Fibroblast of lung (primary cell): ENCODE measurements at places on chromosomes 5 and 9. TPM values are rescaled to one million over a fixed set of nuclear protein-coding genes. Genes with fewer than 3 reads are reported as not detected.

DNA sequence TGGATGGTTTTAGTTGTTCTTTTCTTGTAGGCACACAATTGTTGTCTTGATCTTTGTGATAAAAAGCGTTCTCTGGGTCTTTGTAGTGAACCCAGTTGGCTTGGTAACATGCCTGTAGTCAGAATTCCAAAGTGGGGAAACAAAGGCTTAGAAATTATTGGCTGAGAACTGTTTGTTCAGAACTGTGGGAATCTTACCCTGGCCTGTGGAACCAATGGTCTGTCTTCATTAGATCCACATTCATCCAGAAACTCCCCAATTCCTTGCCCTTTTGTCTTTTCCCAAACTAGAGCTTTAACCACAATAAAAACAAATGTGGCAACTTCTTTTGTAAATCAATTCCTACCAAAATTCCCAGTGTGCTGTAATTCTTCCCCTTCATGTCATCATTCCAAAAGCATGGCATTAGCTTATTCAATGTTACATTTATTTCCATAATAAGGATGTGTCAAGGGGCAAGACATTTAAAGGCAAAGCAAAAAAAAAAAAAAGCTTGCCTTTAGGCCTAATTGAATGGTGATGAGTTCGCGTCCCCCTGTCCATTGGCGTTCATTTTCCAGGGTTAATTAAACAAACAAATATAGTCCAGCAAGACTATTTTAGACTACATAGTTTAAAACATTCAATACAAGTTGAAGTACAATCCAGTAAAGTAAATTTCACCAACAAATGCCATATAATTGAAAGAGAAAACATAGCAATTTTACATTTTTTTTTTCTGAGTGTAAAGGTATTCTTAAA, 249.8 kb upstream of the ZNF608 start:
- H3K4me1 ChIP-seq = no peaks in the 10 kb centered on the region
- no peak overlapping the region for H3K4me3 ChIP-seq
- H3K27ac ChIP-seq = no peak overlapping the region
- DNase-seq = peak; percentile 28

ADAMTS6 gene
- 45.2 and 48.3 TPM in 2 replicates for total RNA-seq

DNA sequence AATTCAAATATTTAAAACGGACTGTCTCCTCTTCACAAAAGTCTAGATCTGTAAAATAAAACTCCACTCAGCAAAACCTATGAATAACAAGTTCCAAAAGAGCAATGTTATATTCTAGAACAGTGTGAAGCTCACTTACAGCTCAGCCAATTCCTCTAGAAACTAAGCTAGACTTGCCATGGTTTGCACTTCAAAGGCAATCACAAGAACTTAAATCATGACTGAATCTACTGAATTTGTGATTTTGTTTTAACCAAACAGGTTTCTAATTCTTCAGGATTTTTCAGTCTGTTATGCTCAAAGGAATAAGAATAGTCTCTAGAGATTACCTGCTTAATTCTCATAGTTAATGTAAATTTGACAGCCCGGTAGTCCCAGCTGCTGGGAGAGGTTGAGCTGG, 1.4 kb upstream of the PKD2L2 start:
- no peaks in the 10 kb centered on the region for H3K4me1 ChIP-seq
- H3K27me3 ChIP-seq = no peaks in the 10 kb centered on the region
- H3K36me3 ChIP-seq = no peaks in the 10 kb centered on the region

GRCh38 chr5:95486191-95486590, 68.6 kb downstream of the SKIC3 start:
- H3K4me3 ChIP-seq = no peak overlapping the region
- DNase-seq = no peak

DNA sequence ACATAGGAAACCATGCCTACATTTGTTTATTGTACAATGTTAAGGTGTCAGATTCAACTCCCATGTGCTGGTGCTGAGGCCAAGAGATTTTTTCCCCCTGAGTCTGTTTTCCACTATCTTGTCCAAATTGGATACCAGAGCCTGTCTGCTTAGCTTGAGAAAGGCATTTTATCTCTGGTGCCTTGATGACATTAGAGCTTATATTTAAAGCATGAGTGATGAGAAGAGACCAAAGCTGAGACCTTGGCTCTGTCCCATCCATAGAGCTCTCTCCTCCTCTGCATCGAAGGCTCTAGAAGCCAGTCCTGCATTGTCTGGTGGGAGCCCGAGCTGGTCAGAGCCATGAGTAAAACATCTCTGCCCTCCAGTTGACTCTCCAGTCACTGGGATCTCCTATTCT, 10.4 kb upstream of the PPP2CA start:
- no peak overlapping the region for H3K4me3 ChIP-seq
- H3K27me3 ChIP-seq = no peaks in the 10 kb centered on the region
- no peak for DNase-seq
- H3K36me3 ChIP-seq = no peaks in the 10 kb centered on the region
- H3K27ac ChIP-seq = no peak overlapping the region

DNA sequence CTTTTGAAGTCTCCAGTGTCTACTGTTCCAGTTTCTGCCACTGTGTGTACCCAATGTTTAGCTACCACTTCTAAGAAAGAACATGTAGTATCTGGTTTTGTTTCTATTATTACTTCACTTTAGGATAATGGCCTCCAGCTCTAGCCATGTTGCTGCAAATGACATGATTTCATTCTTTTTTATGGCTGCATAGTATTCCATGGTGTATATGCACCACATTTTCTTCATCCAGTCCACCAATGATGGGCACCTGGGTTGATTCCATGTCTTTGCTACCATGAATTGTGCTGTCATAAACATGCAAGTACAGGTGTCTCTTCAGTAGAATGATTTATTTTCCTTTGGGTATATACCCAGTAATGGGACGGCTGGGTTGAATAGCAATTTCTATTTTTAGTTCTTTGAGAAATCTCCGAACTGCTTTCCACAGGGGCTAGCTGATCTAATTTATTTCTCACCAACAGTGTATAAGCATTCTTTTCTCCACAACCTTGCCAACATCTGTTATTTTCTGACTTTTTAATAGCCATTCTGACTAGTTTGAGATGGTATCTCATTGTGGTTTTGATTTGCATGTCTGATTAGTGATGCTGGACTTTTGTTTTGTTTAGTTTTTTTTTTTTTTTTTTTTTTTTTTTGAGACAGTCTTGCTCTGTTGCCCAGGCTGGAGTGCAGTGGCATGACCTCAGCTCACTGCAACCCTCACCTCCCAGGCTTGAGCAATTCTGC, 68.9 kb downstream of the WDR41 start:
- no peaks in the 10 kb centered on the region for H3K27me3 ChIP-seq
- no peak overlapping the region for H3K27ac ChIP-seq
- H3K4me3 ChIP-seq = no peak overlapping the region
- no peaks in the 10 kb centered on the region for H3K36me3 ChIP-seq

DNA sequence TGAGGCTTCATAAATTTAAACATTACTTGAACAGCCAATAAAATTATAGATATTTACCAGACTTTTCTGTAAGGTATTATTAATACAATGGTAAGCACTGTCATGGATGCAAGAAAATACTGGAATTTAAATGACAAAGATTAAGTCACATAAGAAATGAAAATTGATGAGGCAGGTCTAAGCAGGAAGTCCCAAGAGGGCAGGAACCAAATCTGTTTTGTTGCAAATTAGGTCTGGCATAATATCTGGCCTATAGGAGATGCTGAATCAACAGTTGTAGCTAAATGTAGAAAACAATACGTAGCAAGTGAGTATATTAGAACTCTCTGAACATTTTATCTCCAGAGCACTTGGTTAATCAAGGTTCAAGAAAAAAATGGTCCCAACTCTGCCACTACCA, 142.5 kb downstream of the EBF1 start:
- no peak overlapping the region for H3K4me3 ChIP-seq
- H3K27me3 ChIP-seq = no peaks in the 10 kb centered on the region

PLAC8L1 gene
- not detected in 2 replicates for total RNA-seq

IFNA14 gene
- not detected in 2 replicates for total RNA-seq

DNA sequence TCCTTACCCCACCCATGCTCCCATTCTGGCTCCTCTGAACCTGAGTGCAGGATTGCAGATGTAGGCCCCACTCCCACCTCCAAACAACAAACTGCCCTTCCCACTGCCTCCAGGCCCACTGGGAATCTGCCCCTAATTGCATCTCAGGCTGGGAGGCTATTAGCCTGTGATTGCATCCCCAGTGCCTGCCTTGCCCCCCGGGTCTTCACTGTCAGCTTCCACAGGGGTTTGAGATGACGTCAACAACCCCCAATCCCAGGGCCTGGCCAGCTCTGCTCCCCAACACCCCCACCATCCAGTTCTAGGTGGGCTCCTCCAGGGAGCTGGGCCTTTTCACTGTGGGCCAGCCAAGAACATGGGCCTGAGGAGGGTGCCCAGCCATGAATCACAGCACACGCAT, 91.5 kb downstream of the PCDH1 start:
- H3K27ac ChIP-seq = no peak overlapping the region
- peaks cover 17% of the 10 kb centered on the region for H3K27me3 ChIP-seq
- no peak for DNase-seq
- H3K4me1 ChIP-seq = no peaks in the 10 kb centered on the region

DNA sequence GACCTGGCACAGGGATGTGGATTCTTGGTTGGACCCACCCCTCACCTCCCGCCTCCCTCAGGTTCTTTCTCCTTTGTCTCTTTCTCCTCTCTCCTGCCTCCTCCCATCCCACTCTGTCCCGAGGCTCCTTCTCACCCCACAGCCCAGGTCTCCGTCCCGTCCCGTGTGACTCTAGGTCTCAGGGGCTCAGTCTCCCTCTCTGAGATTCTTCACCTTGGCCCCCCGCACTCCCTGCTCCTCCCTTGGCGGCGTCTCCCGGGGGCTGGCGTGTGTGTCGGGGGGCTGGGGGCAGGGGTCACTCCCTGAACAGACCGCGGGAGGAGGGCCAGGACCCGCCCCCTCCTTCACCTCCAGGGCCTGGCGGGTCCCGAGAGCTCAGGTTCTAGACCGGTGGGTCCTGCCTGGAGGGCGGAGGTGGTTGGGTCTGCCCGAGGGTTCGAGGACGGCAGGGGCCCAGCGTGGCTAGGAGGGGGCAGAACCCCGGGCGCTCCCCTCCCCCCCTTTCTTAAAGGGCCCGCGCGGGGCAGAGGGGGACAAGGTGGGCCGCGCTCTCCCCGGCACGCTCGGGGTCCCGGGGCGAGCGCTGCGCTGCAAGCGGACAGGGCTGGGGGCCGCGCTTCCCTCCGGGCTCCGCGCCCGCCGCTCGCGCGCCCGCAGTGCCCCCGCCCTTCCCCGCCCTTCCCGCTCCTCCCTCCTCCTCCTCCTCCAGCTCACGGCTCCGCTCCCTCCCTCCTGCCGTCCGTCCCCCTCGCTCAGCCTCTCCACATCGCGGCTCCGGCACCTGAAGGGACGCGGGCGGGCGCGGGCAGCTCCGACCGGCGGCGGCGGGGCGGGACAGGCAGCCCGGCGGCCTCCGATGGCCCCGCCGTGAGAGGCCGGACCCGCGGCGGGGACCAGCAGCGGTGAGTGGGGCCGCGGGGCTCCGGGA, at the start of gene PSD2:
Gene PSD2, plus strand, starts transcription at position 735 of the 928 bp plus-strand sequence. CDS start 13,633 bp downstream, outside the sequence.
- H3K36me3 ChIP-seq = no peaks in the 10 kb centered on the region
- peak; percentile 16 for DNase-seq
- H3K27me3 ChIP-seq = peaks cover 49% of the 10 kb centered on the region

GRCh38 chr5:107531308-107531707, 139.4 kb downstream of the EFNA5 start:
- H3K4me1 ChIP-seq = no peaks in the 10 kb centered on the region
- no peak overlapping the region for H3K4me3 ChIP-seq
- H3K27me3 ChIP-seq = no peaks in the 10 kb centered on the region
- no peaks in the 10 kb centered on the region for H3K36me3 ChIP-seq
- DNase-seq = no peak

SLC22A5 gene
- total RNA-seq = 7.7 and 8.8 TPM in 2 replicates

- no peaks in the 10 kb centered on the region for H3K36me3 ChIP-seq
- H3K4me3 ChIP-seq = no peak overlapping the region
- peak overlapping the region; percentile 54 for H3K27ac ChIP-seq
- H3K4me1 ChIP-seq = peaks cover 13% of the 10 kb centered on the region
- H3K27me3 ChIP-seq = no peaks in the 10 kb centered on the region
- DNase-seq = peak; percentile 94
These were observed 40.4 kb upstream of the FGF1 start for GRCh38 chr5:142726188-142726731.

ITGA1 gene
- 12.1 and 12.6 TPM in 2 replicates for total RNA-seq

HK3 gene
- total RNA-seq = under 0.01 TPM in 1 of 2 replicates, not detected in the other

- H3K36me3 ChIP-seq = no peaks in the 10 kb centered on the region
- no peaks in the 10 kb centered on the region for H3K27me3 ChIP-seq
- DNase-seq = no peak
- no peak overlapping the region for H3K4me3 ChIP-seq
- H3K27ac ChIP-seq = no peak overlapping the region
These were observed 171.9 kb upstream of the RASA1 start for GRCh38 chr5:87095787-87096186.

HSDL2 gene
- total RNA-seq = 39.3 and 49.9 TPM in 2 replicates

RNF183 gene
- total RNA-seq = not detected in 2 replicates

DNA sequence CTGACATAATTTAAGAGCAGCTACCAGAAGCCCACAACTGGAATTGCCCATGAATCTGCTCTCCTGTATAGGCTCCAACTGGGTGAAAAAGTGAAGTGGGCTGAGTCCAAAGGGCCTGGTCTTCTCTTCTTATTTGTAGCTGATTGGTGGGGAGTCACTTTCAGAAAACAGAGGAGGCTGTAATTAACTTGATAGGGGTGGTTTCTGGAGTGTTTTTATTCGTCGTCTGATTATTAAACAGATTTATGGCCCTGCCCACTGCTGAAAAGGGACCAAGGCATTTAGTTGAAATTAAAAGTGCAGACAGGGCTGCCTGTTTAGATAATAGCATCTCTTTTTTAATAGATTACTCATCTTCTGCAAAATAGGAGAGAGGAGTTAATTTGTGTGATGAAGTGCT, 81.0 kb upstream of the SAP30L start:
- H3K36me3 ChIP-seq = no peaks in the 10 kb centered on the region
- no peak overlapping the region for H3K4me3 ChIP-seq
- peaks cover 26% of the 10 kb centered on the region for H3K4me1 ChIP-seq
- no peak overlapping the region for H3K27ac ChIP-seq
- DNase-seq = no peak

PCDHGC3 gene
- total RNA-seq = 59.0 and 63.4 TPM in 2 replicates

- H3K27ac ChIP-seq = no peak overlapping the region
- H3K4me1 ChIP-seq = peaks cover 7% of the 10 kb centered on the region
These were observed 10.0 kb downstream of the VAV2 start for GRCh38 chr9:133981958-133982681.

DNA sequence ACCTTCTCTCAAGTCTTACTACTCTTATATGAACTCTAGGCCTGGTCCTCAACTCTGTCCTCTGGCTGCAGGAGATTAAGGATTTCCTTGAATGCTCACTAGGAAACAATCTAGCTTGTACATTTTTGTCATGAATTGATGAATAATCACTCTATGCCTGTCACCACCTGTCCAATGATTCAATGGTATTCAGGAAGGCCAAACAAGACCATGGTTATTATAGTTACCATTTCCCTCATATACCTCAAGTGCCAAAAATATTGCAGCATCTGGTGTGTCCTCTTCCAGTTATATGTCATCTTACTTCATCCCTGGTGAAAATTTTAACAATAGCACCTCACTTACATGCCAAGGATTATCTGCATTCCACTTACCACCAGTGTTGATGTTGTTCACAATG, 179.0 kb upstream of the MOCS2 start:
- no peak for DNase-seq
- no peaks in the 10 kb centered on the region for H3K36me3 ChIP-seq
- peaks cover 2% of the 10 kb centered on the region for H3K4me1 ChIP-seq
- no peak overlapping the region for H3K4me3 ChIP-seq
- H3K27me3 ChIP-seq = no peaks in the 10 kb centered on the region
